ENCODE measurements at places on chromosomes 4 and X.

GRCh38 chr4:18641334-18641733, 619.8 kb upstream of the LCORL start:
- no peak for DNase-seq

GRCh38 chr4:151434183-151434860, 25.3 kb downstream of the FHIP1A start:
- no peak for DNase-seq

DNA sequence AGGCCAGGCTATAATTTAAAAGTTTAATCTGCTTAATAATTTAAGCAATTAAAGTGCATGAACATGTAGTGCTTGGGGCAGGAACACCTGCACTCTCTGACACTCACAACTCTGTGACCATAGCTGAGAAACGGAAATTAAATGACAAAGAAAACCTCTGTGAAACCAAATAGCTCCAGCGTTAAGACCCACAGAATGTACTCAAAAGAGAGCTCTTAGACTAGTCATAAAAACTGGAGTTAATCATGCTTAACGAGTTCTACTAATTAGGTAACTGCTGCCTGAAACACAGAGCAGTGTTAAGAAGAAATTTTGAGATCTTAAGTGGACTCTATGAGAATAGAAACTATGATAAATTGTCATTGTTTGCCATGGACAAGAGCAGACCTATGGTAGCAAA, 174.4 kb upstream of the SPIN4 start:
- no peak for DNase-seq

- no peak for DNase-seq
Measured at GRCh38 chr4:152875261-152875660, 60.9 kb upstream of the FHDC1 start.

GRCh38 chr4:8726344-8726851, 133.8 kb downstream of the CPZ start:
- no peak for DNase-seq

DNA sequence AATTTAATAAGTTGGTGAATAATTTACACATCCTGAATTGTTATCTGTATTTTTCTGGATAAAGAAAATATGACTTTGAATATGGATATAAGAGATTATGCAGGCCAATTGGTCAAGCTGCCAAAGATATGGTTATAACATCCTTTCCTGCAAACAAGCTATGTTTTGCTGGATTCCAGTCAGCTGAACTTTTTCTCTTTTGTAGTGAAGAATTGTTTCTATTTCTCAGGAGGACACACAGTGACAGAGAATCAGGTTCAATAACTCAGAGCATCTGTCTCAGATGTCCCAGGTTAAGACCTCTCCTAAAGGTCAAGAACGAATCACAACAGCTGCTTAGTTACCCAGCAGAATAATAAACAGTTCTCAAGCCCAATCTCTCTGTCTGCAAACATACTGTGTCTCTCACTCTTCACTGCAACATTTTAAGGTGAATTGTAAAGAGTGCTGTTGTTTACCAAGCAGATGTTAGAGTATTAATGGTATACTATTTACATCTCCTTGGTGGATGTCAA, 189.5 kb upstream of the ANKRD50 start:
- no peak for DNase-seq

- DNase-seq, result no peak
Measured at GRCh38 chrX:12007881-12008280, 130.4 kb upstream of the FRMPD4 start.

DNA sequence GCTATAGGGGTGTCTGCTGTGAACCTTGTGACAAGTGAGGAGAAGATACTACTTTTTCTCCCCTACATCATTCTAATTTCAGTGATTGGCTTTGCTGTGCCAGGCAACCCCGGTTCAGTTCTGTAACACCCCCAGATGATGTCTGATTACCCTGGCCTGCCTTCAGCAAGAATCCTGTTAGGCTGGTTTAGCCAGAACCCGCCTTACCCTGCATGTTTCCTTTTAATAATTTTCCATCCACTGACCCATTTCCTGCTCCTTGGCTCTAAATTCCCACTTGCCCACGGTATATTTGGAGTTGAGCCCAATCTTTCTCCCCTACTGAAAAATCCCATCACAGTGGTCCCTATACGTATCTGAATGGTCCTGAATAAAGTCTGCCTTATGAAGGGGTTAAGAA, 46.5 kb upstream of the HPSE start:
- DNase-seq, result no peak

DNA sequence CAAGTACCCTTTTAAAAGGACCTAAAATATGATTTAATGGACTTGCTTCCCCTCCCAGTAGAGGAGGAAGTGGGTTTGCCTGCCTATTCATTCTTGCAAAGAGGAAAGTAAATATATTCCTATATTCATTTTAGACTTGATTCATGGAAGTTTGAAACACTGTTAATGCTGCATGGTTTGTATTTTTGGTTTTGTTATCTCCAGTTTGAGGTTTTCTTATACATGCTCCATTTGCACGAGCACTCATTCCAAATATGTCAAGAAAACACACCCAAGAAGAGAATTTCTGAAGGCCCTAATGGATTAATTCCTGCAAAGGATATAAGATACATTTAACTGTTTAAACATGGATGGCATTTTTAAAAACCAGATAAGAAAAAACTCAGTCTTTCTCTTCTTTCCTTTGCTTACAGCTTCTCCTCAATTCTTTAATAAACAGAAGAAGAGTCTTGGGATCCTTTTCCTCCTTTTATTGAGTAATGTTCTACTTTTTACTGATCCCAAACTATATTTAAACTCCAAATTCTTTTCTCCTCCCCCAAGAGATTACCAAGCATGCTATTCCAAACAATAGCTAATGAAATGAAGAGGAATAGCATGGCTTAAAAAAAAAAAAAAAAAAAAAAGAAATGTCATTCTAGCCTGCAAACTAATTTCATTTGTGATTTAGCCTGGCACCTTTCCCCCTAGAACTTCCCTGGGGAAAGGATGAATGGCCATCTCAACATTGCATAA, 54.6 kb upstream of the LDB2 start:
- DNase-seq, result no peak

DNA sequence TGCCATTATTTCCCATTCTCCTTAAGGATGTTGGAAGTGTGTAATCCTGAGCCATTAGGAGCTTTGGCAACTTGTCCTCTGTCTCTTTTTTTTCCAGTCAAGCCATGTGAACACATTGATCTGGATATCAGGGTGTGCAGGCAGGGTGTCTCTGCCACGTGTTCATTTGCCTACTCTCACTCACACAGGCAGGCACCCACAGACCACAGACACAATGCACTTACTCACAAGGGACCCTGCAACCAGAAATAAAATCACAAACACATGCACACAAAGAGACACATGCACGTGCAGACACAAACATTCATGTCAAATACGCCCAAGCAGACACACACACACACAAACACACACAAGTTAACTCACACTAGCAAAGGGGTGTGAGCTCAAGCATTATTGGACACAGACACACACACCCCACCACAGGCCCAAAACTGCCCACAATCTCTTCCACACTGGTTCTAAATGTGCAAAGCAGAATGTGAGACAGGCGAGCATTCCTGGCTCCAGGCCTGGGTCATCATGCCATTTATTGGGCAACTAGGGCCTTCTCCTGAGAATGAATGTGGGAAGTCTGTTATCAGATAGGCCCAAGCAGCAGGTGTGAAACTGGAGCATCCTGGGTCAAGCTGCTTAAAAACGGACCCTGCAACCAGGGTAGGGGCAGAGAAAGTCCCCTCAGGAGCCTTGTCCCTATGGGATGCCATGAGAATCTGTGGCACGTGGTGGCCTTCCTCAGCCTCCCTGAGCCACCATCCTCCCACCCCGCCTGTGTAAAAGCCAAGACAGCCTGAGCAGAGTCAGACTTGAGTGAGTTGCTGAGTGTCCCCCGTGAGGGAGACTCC, 63.4 kb downstream of the NBDY start:
- DNase-seq, result no peak

GRCh38 chr4:76641758-76642157, 206.7 kb downstream of the SHROOM3 start:
- DNase-seq, result no peak
